A172 (cell line): ENCODE measurements at places on chromosomes 2 and 18. TPM values are rescaled to one million over a fixed set of nuclear protein-coding genes. Genes with fewer than 3 reads are reported as not detected.

- DNase-seq = no peak
These were observed 2.5 kb downstream of the ATP9B start for GRCh38 chr18:79071503-79072210.

- no peak for DNase-seq
These were observed 184.1 kb upstream of the HS6ST1 start for GRCh38 chr2:128502638-128503246.

DNA sequence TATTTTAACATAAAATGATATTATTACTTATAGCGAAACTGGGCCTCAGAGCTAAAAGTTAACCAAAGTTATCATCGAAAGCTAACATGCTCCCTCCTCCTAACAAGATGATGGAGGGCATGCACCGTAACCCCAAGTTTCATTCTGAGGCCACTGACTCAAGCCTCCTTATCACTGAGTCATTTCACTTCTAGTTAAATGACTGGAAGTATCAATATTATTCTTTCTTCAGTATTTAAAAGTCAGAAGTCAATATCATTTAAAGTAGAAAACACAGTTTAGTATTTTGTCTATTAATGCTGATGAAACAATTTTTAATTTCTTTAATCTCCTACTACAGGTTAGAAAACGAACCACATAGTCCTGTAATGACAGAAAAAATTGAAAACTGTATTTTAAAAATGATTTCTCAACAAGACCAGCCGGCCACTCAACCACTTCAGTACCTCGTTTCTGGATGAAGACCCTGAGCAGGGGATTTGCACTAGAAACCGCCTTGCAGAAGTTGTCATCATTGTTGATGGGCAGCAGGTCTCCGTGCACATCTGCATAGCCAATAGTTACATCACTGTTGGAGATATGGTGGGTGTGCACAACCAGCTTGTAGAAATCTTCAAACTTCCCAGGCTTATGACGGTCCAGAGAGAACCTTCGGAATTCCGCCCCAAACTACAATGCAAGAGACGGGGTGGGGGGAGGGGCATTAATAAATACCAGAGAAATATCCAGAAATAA lies 44.9 kb downstream of the PARD6G start:
- DNase-seq = no peak

The OXER1 gene
- not detected in 2 replicates for total RNA-seq

DNA sequence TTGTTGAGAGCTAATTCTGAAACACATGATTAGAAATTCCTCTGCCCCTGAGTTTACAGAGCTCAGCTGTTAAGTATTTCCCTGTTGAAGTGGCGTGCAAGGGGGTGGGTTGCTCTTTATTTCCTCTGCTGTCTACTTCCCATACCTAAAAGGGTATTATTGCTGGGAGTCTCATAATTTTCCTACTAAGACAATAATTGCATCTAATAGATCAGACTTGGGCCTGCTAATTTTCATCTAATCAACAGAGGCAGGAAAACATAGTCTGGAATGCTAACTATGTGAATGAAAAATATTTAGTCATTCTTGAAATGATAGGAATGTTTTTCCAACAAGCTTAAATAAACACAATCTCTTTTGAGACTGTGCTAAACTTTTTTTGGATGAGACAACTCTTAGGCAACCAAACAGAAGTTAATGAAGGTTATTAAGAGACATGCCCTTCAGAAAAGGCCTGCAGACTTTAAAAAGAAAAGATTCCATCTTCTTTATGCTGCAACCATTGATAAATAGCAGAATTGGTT lies 111.4 kb downstream of the FEZ2 start:
- peak; percentile 92 for DNase-seq

- no peak for DNase-seq
These were observed 253.5 kb downstream of the DYSF start for GRCh38 chr2:71706836-71707235.

The BOLL gene
- not detected in 2 replicates for total RNA-seq

DNA sequence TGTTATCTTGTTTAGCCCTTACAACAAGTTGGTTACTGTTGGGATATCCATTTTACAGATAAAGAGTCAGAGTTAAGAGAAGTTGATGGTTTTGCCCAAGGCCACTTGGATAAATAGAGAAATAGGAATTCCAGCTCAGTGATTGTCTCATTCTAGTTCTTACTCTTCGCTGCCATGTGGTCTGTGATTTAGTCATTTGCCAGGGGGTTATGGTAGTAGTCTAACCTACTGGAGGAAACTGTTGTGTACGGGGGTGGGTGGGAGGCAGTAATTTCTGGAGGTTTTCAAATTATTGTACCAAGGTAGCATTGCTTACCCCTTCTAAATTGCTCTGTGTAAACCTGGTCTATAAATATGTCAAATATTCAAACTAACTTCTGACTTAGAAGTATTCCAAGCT lies 110.4 kb downstream of the MAP2 start:
- no peak for DNase-seq

DNA sequence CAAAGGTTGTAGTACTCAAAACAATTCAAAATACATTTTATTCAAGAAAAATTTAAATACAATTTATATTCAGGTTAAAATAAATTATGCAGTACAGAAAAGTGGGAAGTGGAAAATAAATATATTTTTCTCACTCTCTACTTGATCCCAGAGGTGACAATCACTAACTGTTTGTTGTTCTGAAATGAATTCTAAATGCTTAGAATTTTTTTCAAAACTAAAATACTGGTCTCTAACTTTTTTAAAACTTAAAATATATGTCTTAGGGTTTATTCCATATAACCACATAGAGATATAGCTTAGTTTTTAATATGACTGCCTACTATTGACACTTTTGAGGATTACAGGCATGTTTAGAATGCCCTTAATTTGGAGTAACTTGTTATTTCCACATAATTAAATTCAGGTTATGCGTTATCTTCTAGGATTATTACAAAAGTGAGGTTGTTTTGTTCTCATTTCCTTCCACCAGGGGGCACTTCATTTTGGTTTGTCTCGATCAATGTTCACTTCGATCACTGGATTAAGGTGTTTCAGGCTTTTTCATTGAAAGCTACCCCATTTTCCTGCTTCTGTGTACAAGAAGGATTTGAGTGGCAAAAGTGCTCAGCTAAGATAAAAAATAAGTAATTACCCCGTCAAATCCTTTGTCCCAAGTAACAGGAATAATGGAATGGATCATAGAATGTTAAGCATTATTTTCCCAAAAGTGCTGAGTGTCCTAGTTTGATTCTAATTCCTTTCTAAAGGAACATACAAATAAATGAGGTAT lies 27.1 kb upstream of the TFPI start:
- peak; percentile 35 for DNase-seq

GRCh38 chr2:99481941-99482340 lies 7.9 kb downstream of the REV1 start:
- DNase-seq = no peak

The DNMT3A gene
- 4.5 and 6.8 TPM in 2 replicates for total RNA-seq

The LIMS2 gene
- 6.2 and 13.8 TPM in 2 replicates for total RNA-seq

- DNase-seq = no peak
These were observed 12.4 kb downstream of the IGFBP2 start for GRCh38 chr2:216645636-216645950.

The TUBA3D gene
- total RNA-seq = not detected in 2 replicates

DNA sequence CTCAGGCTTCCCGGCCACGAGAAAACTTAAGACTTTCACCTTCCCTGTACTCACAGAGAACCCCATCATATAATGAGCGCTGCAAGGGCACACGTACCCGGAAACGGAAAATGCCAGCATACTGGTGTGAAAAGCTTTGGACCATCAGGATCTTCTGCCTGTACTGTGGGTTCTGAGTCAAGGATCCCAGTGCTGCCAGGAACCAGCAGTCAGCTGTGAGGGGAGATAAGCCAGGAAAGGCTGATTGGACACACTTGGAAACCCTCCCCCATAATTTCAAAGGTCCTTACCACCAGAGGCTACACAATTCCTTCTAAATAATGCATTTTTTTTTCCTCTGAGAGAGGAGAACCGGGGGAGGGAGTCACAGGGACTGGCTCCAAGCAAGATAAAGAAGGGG lies 31.4 kb downstream of the CAPN13 start:
- no peak for DNase-seq

DNA sequence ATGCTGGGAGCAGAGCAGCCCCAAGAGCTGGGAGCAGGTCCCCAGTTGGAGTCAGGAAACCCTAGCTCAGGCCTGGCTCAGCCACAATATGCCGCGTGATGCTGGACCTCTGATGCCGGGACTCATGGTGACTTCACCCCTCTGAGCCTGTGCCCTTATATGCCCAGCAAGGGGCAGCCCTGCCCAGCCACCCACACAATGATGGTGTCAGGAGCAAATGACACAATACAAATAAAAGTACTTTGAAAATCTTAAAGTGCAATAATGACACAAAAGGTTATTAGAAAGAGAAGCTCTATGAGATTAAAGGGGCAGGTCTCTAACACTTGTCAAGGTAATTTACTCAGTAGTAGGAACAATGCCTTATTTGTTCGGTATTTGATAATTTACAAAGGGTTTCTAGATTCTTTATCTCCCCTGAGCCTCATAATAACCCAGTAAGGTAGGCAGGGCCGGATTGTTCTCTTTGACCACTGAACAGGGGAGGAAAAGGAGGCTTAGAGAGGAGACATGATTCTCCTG lies 18.3 kb upstream of the KIF3C start:
- DNase-seq = no peak

- DNase-seq = no peak
These were observed 169.1 kb downstream of the TMEM18 start for GRCh38 chr2:508121-508520.

The EFR3B gene
- 2.2 TPM in 2 replicates for total RNA-seq

DNA sequence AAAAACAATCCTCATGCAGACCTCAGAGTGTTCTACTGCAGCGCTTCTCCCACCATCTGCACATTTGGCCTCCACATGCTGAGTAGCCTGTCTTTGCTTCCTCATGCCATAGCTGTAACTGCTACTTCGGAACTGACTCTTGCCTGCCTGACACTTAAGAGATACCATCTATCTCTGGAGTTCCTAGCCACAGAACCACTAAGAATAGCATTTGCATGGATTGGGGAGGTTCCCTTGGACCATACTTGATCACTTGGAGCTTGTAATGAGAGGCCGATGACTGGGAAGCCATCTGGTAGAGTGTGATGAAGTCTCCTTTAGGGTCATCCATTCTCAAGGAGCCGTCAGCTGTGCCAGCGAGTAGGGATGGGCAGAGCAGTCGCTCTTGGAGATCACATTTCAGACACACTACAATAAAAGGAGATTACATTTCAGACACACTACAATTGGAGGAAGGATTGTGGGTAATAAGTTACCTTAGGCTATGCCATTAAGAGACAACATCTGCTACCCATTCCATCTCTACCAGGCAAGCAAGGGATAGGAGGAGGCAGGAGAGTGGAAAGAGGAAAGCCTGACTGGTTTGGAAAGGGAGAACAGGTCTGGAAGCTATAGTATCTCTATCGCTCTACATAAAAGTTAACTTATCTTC lies 21.8 kb downstream of the DOK1 start:
- DNase-seq = no peak

The PAIP2B gene
- total RNA-seq = 0.28 and 1.1 TPM in 2 replicates

DNA sequence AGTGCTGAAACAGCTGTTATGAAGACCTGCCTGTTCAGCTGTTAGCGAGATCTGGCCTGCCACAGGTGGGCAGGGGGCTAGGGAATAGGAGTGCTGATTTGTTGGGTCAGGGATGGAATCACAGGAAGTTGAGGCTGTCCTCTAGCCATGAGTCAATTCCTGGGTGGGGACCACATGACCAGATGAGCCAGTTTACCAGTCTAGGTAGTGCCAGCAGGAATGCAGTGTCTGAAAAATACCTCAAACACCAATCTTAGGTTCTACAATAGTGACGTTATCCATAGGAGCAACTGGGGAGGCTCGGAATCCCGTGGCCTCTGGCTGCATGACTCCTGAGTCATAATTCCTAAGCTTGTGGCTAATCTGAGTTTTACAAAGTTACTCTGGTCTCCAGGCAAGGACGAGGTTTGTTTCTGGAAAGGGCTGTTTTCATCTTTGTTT lies 44.9 kb downstream of the DYSF start:
- peak; percentile 100 for DNase-seq

- DNase-seq = no peak
These were observed 120.8 kb downstream of the GLI2 start for GRCh38 chr2:120856421-120856862.

The FNDC4 gene
- total RNA-seq = 8.2 and 13.4 TPM in 2 replicates

DNA sequence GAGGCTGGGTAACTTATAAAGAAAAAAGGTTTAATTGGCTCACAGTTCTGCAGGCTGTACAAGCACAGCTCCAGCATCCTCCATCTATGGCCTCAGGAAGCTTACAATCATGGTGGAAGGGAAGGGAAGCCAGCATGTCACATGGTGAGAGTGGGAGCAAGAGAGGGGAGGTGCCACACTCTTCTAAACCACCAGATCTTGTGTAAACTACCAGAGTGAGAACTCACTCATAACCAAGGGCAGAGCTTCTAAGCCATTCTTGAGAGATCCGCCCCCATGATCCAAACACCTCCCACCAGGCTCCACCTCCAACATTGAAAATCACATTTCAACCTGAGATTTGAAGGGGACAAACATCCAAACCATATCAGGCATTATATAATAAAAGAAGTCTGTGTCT lies 121.6 kb upstream of the CDC42EP3 start:
- no peak for DNase-seq

GRCh38 chr2:229832510-229832898 lies 89.3 kb downstream of the TRIP12 start:
- no peak for DNase-seq

The GAD1 gene
- total RNA-seq = 9.9 and 15.2 TPM in 2 replicates

DNA sequence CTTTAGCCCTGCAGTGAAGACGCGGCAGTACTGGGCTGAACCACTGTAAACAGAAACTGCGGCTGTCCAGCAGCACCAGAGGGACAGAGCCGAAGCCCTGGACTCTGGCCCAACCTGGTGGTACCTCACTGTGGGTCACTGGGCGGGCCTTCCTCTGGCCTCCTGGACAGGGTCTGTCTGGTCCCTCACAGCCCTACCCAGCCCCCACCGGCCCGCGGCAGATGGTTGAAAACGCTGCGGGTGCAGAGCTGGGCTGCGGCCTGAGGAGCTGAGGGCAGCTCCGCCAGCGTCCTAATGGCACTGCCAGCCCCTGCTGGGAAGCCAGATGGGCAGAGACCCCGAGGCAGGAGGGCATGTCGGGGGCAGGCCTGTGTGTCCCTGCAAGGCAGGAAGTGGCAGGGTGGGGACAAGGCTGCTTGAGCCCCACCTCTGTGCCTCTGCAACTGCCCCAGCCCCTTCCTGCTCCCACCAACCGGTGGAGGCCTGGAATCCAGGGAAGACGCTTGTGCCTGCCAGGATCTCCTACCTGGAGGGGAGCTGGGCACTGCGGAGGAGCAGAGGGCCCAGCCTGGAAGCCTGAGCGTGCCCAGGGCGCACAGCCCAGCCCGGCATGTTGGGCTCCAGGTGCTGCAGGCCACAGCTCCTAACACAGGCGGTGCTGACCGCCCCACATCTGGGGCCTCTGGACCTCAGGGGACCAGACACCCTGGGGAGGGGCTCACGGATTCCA lies 36.3 kb downstream of the HS6ST1 start:
- DNase-seq = no peak

DNA sequence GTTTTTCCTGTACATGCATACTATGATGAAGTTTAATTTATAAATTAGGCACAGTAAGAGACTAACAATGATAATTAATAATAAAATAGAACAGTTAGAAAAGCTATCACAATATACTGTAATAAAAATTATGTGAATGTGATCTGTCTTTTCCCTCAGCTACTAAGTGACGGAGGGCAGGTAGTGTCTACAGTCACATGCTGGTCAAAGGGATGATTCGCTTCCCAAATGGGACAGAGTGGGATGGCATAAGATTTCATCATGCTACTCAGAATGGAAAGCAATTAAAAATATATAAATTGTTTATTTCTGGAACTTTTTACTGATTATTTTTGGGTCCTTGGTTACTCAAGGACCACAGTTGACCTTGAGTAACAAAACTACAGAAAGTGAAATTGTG lies 71.5 kb downstream of the DAW1 start:
- DNase-seq = no peak

- peak; percentile 60 for DNase-seq
These were observed 36.5 kb upstream of the GLS start for GRCh38 chr2:190843890-190844699.

The STK39 gene
- 35.3 and 37.5 TPM in 2 replicates for total RNA-seq

The TGFA gene
- 0.31 and 1.0 TPM in 2 replicates for total RNA-seq

The TMEM247 gene
- total RNA-seq = not detected in 2 replicates
